Renal cortical epithelial cell (primary cell): ENCODE measurements at places on chromosomes 5 and 9. TPM values are rescaled to one million over a fixed set of nuclear protein-coding genes. Genes with fewer than 3 reads are reported as not detected.

DNA sequence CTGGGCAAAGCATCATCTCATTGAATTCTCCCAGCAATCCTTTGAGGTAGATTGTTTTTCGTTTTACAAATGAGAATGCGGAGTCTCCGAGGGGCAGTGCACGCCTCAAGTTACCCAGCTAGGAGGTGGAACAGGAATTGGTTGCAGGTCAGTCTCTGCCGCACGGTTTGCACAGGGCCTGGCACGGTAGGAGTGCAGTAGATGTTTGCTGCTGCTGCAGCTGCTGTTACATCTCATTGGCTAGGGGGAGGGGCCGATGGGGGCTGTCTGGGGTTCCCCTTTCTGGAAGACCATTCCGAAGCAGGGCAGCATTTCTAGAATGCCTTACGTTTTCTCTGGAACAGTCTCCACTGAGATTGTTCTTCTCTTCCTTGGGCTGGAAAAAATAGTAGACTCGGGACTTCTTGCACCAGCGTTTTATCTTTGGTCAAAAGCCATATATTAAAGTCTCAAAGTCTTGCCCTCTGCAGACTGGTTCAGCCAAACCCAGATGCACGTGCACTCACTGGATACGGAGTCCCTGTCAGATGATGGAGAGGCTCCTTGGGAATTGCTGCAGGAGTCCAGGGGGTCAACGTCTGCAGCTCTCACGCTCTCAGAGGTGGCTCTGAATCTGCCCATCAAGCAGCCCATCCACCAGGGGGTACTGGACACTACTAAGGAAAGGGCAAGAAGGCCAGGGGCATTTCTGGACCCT is 1.2 kb downstream of the USP20 start:
- no peak for DNase-seq

DNA sequence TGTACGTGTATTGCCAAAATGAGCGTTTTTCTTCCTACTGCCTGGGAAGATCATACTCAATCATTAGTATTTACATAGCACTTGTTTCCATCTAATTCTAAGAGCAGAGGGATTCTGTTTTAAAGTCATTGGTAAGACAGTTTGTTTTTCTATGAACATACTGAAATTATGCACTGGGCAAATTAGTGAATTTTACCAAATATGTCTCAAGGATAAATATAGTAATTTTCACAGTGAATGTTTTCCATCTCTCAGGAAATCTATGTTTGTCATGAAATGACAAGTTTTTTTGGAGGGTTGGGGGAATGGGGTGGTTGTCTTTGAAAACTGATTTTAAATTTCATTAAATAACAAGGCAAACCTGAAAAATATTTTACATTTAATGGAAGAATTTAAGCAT is 441.3 kb upstream of the ARRDC3 start:
- DNase-seq, result no peak

DNA sequence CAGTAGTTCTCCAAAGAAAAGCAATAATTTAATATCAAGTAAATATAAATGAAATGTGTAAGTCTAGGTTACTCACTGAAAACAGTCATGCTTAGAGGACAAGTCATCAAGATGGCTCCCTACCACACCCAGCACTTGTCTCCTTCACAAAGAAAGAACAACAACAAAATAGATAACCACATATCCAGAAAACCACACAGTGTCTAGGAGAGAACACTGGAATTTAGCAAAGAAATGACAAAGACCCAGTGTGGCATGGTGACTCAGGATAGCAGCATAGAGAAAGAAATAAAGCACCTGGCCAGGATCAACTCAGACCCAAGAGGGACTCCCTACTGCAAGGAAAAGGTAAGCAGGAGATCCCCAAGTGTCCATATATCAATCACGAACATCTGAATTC is 356.2 kb downstream of the TMEM161B start:
- no peak for DNase-seq

GRCh38 chr9:119050281-119050680 is 319.0 kb downstream of the BRINP1 start:
- DNase-seq, result peak; percentile 44

GRCh38 chr5:5350101-5350500 is 72.4 kb upstream of the ICE1 start:
- DNase-seq, result peak; percentile 49

- DNase-seq, result no peak
Measured at GRCh38 chr9:127567730-127568617, 44.1 kb upstream of the STXBP1 start.

GRCh38 chr9:96859461-96860198 is 5.3 kb upstream of the ZNF782 start:
- peak; percentile 87 for DNase-seq

DNA sequence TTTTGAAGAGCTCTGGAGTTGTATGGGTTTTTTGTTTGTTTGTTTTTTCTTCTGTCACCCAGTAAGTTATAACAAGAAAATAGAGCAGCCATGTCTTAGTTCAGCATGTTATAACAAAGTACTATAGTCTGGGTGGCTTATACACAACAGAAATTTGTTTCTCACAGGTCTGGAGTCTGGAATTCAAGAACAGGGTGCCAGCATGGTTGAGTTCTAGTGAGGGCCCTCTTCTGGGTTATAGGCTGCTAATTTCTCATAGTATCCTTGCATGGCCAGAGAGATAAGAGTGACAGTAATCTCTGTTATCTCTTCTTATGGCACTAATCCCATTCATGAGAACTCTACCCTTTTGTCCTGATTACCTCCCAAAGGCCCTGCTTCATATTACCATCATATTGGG is 114.7 kb downstream of the GIN1 start:
- DNase-seq, result no peak

Gene CCL28
- total RNA-seq, result 11.0 and 26.6 TPM in 2 replicates

Gene FLT4
- total RNA-seq, result 0.35 and 0.55 TPM in 2 replicates

Gene RAPGEF1
- total RNA-seq, result 20.8 and 31.3 TPM in 2 replicates

Gene HRCT1
- 0.45 TPM in 1 of 2 replicates, not detected in the other for total RNA-seq

Gene PCDHGA5
- under 0.01 and 1.3 TPM in 2 replicates for total RNA-seq

Gene CRHBP
- total RNA-seq, result not detected in 2 replicates

Gene TSSK1B
- 0.55 TPM in 1 of 2 replicates, not detected in the other for total RNA-seq

Gene CDC23
- total RNA-seq, result 31.8 and 35.0 TPM in 2 replicates
